Neural crest cell (in vitro differentiated cells): ENCODE measurements at places on chromosomes 7 and 10. TPM values are rescaled to one million over a fixed set of nuclear protein-coding genes. Genes with fewer than 3 reads are reported as not detected.

DNA sequence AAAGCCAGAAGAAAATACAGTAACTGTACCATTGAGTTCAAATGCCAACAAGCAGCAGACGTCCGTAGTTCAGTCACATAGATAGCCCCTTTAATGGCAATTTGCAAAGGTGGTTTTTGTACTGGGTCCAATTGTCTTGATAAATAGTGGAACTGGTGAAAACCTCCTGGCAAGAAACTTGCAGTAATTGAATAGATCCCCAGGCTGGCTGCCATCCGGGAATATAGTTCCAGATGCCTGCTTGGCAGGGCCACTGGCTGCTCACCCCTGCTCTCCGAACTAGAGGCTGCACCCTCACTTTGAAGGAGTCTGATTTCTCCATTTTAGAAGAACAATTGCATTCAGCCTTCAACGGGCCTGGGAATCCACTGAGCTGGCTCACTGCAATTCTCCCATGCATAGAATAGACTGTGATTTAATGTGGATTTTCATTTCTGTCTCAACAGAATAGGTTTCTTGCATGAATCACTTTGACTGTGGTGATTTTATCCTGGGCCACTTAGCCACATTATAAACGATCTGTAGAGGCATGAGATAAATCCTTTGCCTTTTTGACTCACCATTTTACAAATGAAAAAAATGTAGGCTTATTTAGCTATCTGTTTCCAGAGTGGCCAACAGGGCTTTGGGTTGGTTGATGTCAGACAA, 35.9 kb upstream of the ELMO1 start:
- DNase-seq = no peak
- no peaks in the 10 kb centered on the region for H3K36me3 ChIP-seq
- H3K4me1 ChIP-seq = peaks cover 21% of the 10 kb centered on the region
- no peaks in the 10 kb centered on the region for H3K27me3 ChIP-seq
- H3K4me3 ChIP-seq = no peak overlapping the region
- H3K27ac ChIP-seq = no peak overlapping the region

Gene OR2A1
- 0.19 TPM in 1 of 2 replicates, not detected in the other for total RNA-seq

- no peaks in the 10 kb centered on the region for H3K27me3 ChIP-seq
- no peak overlapping the region for H3K4me3 ChIP-seq
- H3K27ac ChIP-seq = no peak overlapping the region
- DNase-seq = no peak
These were observed 346.5 kb downstream of the GPAM start for GRCh38 chr10:111837086-111837485.

DNA sequence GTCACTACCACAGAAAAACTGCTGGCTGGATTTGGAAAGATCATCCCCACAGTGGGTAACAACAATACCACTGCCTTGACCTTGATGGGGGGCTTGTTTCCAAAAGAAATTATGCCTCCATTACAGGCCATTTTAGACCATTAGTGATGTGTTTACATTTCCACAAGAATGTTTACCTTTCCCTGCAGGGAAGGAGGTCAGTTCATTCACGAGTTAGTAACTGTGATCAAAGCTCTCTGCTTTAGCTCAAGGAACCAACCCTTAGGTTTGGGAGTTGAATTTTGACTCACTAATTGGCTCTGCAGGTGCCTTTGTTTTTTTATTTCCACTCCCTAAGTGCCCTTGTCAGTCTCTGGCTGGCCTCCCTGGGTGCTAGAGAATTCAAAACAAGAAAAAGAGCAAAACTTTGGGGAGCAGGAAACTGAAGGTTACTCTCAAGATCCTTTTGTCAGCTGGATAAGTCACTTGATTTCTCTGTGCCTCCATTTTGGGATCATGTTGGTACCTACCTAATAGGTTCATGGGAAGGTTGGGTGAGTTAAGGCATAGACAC, 41.1 kb upstream of the NUPR2 start:
- H3K4me1 ChIP-seq = no peaks in the 10 kb centered on the region
- H3K36me3 ChIP-seq = peaks cover 20% of the 10 kb centered on the region
- DNase-seq = no peak

DNA sequence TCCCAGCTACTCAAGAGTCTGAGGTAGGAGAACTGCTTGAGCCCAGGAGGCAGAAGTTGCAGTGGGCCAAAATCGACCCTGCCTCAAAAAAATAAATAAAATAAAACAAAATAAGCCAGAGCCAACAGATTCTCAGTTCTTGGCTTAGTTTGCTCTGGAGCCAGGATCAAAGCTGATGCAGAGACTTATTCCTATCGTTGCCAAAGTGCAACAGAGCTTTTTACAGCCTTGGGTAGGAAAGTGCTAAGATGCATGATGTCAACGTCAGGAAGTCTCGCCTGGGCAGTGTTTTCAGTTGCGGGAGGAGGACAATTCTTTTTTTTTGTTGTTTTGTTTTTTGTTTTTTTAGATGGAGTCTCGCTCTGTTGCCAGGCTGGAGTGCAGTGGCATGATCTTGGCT, 43.8 kb upstream of the CYTH3 start:
- no peak for DNase-seq
- H3K27me3 ChIP-seq = no peaks in the 10 kb centered on the region
- no peak overlapping the region for H3K27ac ChIP-seq
- H3K4me3 ChIP-seq = no peak overlapping the region
- peaks cover 15% of the 10 kb centered on the region for H3K4me1 ChIP-seq
- no peaks in the 10 kb centered on the region for H3K36me3 ChIP-seq

- no peaks in the 10 kb centered on the region for H3K27me3 ChIP-seq
- no peaks in the 10 kb centered on the region for H3K36me3 ChIP-seq
- DNase-seq = no peak
- no peaks in the 10 kb centered on the region for H3K4me1 ChIP-seq
- H3K4me3 ChIP-seq = no peak overlapping the region
These were observed 158.5 kb upstream of the AUTS2 start for GRCh38 chr7:69439636-69440325.

DNA sequence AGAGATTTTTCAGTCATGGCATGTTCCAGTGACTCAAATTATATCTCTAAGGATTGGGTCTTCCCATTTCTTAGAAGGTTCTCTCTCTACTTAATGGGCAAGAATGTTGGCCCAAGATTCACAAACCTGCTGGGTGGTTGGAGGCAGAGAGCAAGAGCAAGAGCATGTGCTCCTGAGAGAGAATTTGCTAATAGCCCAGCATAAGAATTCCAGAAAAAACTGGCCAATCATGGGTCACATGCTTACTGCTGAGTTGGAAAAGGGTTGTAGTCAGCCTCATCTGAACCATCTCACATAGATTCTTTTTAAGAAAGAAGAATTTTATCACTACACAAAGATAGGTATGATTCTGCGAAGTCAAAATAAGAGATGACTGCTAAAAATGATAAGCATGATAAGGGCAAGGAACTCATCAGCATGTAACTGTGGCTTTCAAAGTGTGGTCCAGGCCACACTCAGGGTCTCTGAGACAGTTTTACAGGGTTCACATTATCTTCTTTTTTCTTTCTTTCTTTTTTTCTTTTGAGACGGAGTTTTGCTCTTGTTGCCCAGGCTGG, 8.2 kb upstream of the VCL start:
- no peak overlapping the region for H3K27ac ChIP-seq
- H3K4me3 ChIP-seq = no peak overlapping the region
- H3K27me3 ChIP-seq = no peaks in the 10 kb centered on the region
- H3K36me3 ChIP-seq = no peaks in the 10 kb centered on the region
- DNase-seq = no peak
- peaks cover 1% of the 10 kb centered on the region for H3K4me1 ChIP-seq

- peaks cover 3% of the 10 kb centered on the region for H3K36me3 ChIP-seq
- no peak overlapping the region for H3K27ac ChIP-seq
- H3K4me1 ChIP-seq = peaks cover 53% of the 10 kb centered on the region
- DNase-seq = no peak
These were observed 56.7 kb downstream of the DLG5 start for GRCh38 chr10:77869626-77870420.

Gene PRTFDC1
- 26.7 and 32.0 TPM in 2 replicates for total RNA-seq

GRCh38 chr10:30057421-30057841, 2.0 kb downstream of the JCAD start:
- H3K4me1 ChIP-seq = peaks cover 19% of the 10 kb centered on the region
- peaks cover 60% of the 10 kb centered on the region for H3K27me3 ChIP-seq
- peak overlapping the region; percentile 83 for H3K4me3 ChIP-seq
- H3K27ac ChIP-seq = no peak overlapping the region

Gene TMEM236
- total RNA-seq = 0.05 TPM in 1 of 2 replicates, not detected in the other

Gene SPAM1
- total RNA-seq = not detected in 2 replicates

Gene DDC
- total RNA-seq = 0.57 and 1.0 TPM in 2 replicates

DNA sequence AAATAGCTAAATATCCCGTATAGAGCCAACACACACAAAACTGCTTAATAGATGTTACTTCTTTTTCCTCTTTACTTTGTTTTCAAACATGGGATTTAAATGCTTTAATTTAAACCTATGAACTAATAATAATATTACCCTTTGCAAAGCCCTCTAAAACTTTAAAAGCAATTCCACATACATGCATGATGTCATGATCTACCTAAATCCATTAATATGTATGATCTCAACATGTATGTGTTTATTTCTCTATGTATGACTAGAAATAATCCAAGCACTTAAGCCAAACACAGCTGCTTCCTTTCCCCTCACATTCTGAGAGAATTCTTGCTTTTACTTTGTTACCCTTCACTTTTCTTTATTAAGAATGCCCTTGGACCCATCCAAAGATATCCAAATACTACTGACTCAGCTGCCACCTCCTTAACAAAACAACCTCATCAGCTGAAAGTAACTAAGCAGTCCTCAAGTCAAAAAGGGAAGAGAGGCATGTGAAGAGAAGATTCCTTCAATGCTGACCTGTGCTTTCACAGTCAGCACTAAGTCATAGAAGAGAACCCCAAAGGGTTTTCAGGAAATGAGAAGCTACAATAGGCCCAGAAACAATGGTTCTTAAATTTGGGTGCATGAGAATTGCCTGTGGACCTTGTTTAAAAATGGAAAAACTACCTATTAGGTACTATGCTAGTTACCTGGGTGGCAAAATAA, 266.4 kb upstream of the LRGUK start:
- H3K4me1 ChIP-seq = peaks cover 19% of the 10 kb centered on the region
- no peaks in the 10 kb centered on the region for H3K36me3 ChIP-seq
- no peaks in the 10 kb centered on the region for H3K27me3 ChIP-seq
- DNase-seq = no peak
- no peak overlapping the region for H3K27ac ChIP-seq

DNA sequence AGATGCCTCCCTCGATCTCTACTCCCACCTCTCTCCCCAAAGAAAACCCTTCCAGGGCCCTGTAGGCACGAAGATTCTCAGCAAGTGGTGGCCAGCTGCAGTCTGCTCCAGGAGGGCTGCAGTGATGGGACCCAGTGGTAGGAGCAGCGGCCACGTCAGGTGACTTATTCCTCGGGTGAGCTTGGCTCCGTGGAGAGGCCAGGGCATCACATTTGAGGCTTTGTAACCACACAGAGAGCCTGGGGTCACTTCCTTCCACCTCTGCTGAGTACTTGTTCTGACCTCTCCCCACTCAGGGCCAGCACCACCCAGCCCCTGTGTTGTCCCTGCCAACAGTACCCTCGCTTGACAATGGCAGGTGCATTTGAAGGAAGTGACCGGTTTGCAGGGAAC, 17.9 kb upstream of the EN2 start:
- no peak overlapping the region for H3K4me3 ChIP-seq
- no peak for DNase-seq
- H3K27ac ChIP-seq = no peak overlapping the region
- peaks cover 98% of the 10 kb centered on the region for H3K27me3 ChIP-seq
- no peaks in the 10 kb centered on the region for H3K4me1 ChIP-seq
- no peaks in the 10 kb centered on the region for H3K36me3 ChIP-seq

GRCh38 chr10:32332299-32332750, 14.6 kb downstream of the EPC1 start:
- H3K4me1 ChIP-seq = peaks cover 67% of the 10 kb centered on the region
- no peak for DNase-seq
